H9 (cell line): ENCODE measurements at places on chromosomes 3 and 15. TPM values are rescaled to one million over a fixed set of nuclear protein-coding genes. Genes with fewer than 3 reads are reported as not detected.

GRCh38 chr15:64640146-64640871 is 135.1 kb downstream of the RBPMS2 start:
- peaks cover 16% of the 10 kb centered on the region for H3K36me3 ChIP-seq
- H3K27me3 ChIP-seq, result no peaks in the 10 kb centered on the region
- peaks cover 9% of the 10 kb centered on the region for H3K4me1 ChIP-seq
- DNase-seq, result no peak
- no peak overlapping the region for H3K4me3 ChIP-seq
- H3K27ac ChIP-seq, result no peak overlapping the region

Gene FBXO40
- total RNA-seq, result 0.04 and 0.15 TPM in 2 replicates

DNA sequence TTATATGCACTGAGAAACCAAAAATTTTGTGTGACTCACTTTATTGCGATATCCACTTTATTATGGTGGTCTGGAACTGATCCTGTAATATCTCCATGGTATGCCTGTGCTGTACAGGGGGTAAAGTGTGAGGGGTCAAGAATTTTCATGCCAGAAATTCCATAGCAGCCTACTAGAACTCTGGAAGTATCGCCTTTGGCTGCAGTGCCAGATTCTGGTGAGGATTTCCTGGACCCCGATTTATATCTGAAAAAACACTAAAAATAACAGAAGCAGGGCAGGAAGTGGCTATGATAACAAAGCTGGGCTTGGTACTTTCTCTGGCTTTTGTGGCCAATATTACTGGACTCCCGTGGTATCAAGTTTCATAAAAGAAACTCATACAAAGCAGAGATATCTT is 36.4 kb downstream of the CCDC80 start:
- H3K27me3 ChIP-seq, result no peaks in the 10 kb centered on the region
- H3K36me3 ChIP-seq, result no peaks in the 10 kb centered on the region
- no peak for DNase-seq
- no peaks in the 10 kb centered on the region for H3K4me1 ChIP-seq
- no peak overlapping the region for H3K4me3 ChIP-seq

Gene PCOLCE2
- total RNA-seq, result 6.8 and 9.2 TPM in 2 replicates

Gene CCDC50
- total RNA-seq, result 20.7 and 21.0 TPM in 2 replicates

DNA sequence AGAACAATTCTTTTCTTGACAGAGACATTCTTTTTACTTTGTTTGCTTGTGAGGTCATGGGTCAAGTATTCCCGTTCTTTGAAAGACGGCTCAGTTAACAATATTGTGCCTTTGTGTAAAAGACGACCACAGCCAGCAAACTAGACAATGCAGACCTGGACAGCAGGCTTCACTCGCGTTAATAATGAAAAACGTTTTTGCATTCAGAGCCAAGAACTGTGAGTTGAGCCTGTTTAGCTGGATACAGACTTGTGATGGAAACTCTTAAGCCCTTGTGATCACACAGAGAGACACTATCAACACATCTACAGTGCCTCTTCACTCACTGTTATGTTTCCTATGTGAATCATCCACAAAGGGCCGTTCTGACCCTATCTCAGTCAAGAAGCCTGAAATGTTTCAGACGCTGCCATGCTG is 37.3 kb upstream of the CMTM7 start:
- no peaks in the 10 kb centered on the region for H3K27me3 ChIP-seq
- H3K36me3 ChIP-seq, result peaks cover 5% of the 10 kb centered on the region; the same call in 1 of the 2 replicates
- H3K4me1 ChIP-seq, result peaks cover 3% of the 10 kb centered on the region
- DNase-seq, result no peak
- no peak overlapping the region for H3K4me3 ChIP-seq

Gene KCNAB1
- 3.7 and 5.2 TPM in 2 replicates for total RNA-seq

DNA sequence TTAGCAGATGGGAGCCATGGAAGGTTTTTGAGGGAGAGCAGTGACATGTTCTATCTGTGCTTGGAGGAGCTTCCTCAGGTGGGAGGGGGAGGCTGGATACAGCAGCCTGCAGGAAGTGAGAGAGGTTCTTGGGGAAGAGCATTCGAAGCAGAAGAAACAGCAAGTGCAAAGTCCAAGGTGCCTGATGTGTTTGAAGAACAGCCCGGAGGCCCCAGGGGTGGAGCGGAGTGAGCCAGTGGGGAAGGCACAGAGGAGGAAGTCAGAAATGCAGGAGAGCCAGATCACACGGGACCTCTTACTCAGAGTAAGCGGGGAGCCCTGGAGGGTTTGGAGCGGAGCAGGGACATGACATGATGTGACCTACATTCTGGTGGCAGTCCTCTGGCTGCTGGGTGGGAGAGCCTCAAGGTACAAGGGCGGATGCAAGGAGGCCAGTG is 10.8 kb downstream of the ITGA11 start:
- no peaks in the 10 kb centered on the region for H3K27me3 ChIP-seq
- no peak overlapping the region for H3K27ac ChIP-seq
- no peak overlapping the region for H3K4me3 ChIP-seq
- H3K4me1 ChIP-seq, result peaks cover 5% of the 10 kb centered on the region; the same call in 1 of the 2 replicates

GRCh38 chr3:9779721-9780457 is 10.1 kb upstream of the CAMK1 start:
- H3K27ac ChIP-seq, result no peak overlapping the region
- H3K4me1 ChIP-seq, result no peaks in the 10 kb centered on the region
- DNase-seq, result no peak
- H3K27me3 ChIP-seq, result no peaks in the 10 kb centered on the region; the same call in 1 of the 2 replicates

Gene CHRD
- 1.8 and 1.9 TPM in 2 replicates for total RNA-seq

Gene GP9
- total RNA-seq, result not detected in 2 replicates

Gene GASK1A
- total RNA-seq, result 5.3 and 5.4 TPM in 2 replicates

Gene ZNF502
- total RNA-seq, result not detected in 2 replicates

Gene MYH15
- total RNA-seq, result 0.07 and 0.13 TPM in 2 replicates

Gene CYP1A2
- total RNA-seq, result not detected in 2 replicates

Gene AMIGO3
- 3.0 and 3.8 TPM in 2 replicates for total RNA-seq

- no peaks in the 10 kb centered on the region for H3K4me1 ChIP-seq
- H3K36me3 ChIP-seq, result no peaks in the 10 kb centered on the region
- H3K27me3 ChIP-seq, result no peaks in the 10 kb centered on the region
Observed at GRCh38 chr15:86948719-86949118, 869.0 kb downstream of the AGBL1 start.

Gene TRIM59
- total RNA-seq, result 44.9 and 47.6 TPM in 2 replicates

DNA sequence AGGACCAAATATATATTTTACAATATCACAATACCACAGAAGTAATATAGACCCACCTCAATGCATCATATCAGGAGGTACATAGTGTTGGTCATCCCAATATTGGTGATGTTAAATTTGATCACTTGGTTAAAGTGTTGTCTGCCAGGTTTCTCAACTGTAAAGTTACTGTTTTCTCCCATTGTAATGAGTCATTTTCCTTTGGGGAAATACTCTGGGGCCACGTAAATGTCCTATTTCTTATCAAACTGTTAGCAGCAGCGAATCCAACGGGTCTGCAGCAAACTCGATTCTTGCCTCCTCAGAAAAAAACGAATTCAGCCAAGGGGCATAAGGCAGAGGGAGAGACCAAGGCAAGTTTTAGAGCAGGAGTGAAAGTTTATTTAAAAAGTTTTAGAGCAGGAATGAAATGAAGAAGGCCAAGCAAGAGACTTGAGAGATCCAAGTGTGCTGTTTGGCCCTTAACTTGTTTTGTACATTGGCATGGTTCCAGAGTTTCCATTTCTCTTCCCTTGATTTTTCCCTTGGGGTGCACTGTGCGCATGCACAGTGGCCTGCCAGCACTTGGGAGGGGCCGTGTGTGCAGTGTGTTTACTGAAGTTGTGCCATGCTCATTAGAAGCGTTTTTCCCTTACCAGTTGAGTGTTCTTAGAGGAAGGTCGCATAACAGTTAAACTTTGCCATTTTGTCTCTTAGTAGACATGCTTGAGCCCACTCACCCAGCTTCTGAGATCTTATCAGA is 512.5 kb downstream of the AGBL1 start:
- no peak for DNase-seq
- H3K27ac ChIP-seq, result no peak overlapping the region
- no peak overlapping the region for H3K4me3 ChIP-seq
- no peaks in the 10 kb centered on the region for H3K27me3 ChIP-seq

DNA sequence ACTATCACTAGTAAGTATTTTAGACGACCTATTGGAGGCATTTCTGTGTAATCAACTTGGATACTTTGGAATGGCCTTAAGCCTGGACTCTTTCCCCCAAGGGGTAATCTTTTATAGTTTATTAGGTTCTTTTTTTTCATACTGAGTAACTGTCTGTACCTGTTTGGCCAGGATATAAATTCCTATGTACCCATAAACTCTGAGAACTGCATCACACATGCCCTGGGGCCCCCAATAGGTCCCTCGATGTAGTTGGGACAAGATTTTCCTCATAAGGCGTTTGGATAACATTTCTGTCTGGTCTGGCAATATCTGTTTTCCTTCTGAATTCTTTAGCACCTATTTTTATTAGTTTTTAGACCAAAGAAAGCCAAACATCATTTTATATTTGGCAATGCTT is 86.4 kb upstream of the WNT7A start:
- no peak for DNase-seq
- H3K4me3 ChIP-seq, result no peak overlapping the region
- H3K36me3 ChIP-seq, result no peaks in the 10 kb centered on the region
- no peak overlapping the region for H3K27ac ChIP-seq
- no peaks in the 10 kb centered on the region for H3K27me3 ChIP-seq

DNA sequence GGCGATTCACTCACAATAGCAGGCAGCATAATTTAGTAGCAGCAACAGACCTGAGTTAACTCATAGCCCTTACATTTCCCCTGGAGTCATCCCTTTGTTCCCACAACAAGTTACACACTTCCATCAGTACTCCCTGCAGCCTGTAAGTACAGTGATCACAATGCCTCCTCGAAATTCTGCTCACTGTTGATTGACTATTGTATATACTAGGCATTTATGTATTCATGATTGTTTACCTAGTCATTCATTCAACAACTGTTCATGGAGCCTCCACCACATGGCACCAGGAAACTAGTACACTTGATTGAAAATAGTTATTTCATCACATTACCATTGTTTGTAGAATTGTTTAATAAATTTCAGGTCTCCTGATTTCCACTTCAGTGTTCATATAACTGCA is 71.4 kb upstream of the P3H2 start:
- DNase-seq, result no peak
- H3K36me3 ChIP-seq, result no peaks in the 10 kb centered on the region
- H3K4me3 ChIP-seq, result no peak overlapping the region
- H3K27ac ChIP-seq, result no peak overlapping the region
- H3K4me1 ChIP-seq, result no peaks in the 10 kb centered on the region
- no peaks in the 10 kb centered on the region; the same call in none of the 2 replicates for H3K27me3 ChIP-seq

GRCh38 chr3:123692041-123692440 is 107.2 kb upstream of the HACD2 start:
- H3K36me3 ChIP-seq, result no peaks in the 10 kb centered on the region
- no peak overlapping the region for H3K4me3 ChIP-seq
- no peak for DNase-seq
- H3K27me3 ChIP-seq, result no peaks in the 10 kb centered on the region

DNA sequence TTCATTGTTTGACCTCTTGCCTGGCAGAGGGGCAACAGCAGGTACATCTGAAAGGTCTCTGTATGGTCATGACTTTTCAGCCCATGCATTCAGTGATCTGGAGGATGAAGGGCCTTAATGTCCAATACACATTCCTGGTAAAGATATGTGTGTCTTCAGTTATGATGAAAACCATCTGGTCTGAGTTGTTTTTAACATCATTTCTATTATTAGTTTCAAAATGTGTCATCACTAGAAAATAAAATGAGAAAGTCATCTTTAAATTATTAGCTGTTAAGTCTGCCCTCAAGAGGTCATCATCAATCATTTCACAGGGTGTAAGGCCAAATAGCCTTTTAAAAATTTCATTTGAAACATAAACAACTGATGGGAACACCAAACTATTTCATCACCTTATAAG is 92.1 kb upstream of the PLSCR4 start:
- no peaks in the 10 kb centered on the region for H3K27me3 ChIP-seq
- no peak overlapping the region for H3K27ac ChIP-seq
- H3K4me3 ChIP-seq, result no peak overlapping the region
- H3K36me3 ChIP-seq, result no peaks in the 10 kb centered on the region
- DNase-seq, result no peak

Gene CELSR3
- 23.5 and 23.9 TPM in 2 replicates for total RNA-seq

- no peaks in the 10 kb centered on the region; the same call in 1 of the 2 replicates for H3K4me1 ChIP-seq
- H3K36me3 ChIP-seq, result no peaks in the 10 kb centered on the region
- no peak for DNase-seq
- no peak overlapping the region for H3K27ac ChIP-seq
- no peak overlapping the region for H3K4me3 ChIP-seq
Observed at GRCh38 chr3:25007974-25008658, 419.9 kb upstream of the RARB start.

- H3K4me1 ChIP-seq, result peaks cover under 1% of the 10 kb centered on the region; the same call in 1 of the 2 replicates
- H3K4me3 ChIP-seq, result no peak overlapping the region
Observed at GRCh38 chr15:92400573-92400972, 6.9 kb downstream of the ST8SIA2 start.

- H3K36me3 ChIP-seq, result peaks cover 20% of the 10 kb centered on the region
- no peak overlapping the region for H3K4me3 ChIP-seq
- H3K27ac ChIP-seq, result no peak overlapping the region
Observed at GRCh38 chr3:8816106-8816505, 46.7 kb upstream of the OXTR start.

Gene RAMAC
- 35.8 and 35.9 TPM in 2 replicates for total RNA-seq

- H3K4me1 ChIP-seq, result no peaks in the 10 kb centered on the region; the same call in 1 of the 2 replicates
- H3K4me3 ChIP-seq, result no peak overlapping the region
- H3K27ac ChIP-seq, result no peak overlapping the region
- H3K36me3 ChIP-seq, result no peaks in the 10 kb centered on the region
- no peaks in the 10 kb centered on the region for H3K27me3 ChIP-seq
Observed at GRCh38 chr3:4738737-4739274, 240.4 kb upstream of the BHLHE40 start.

DNA sequence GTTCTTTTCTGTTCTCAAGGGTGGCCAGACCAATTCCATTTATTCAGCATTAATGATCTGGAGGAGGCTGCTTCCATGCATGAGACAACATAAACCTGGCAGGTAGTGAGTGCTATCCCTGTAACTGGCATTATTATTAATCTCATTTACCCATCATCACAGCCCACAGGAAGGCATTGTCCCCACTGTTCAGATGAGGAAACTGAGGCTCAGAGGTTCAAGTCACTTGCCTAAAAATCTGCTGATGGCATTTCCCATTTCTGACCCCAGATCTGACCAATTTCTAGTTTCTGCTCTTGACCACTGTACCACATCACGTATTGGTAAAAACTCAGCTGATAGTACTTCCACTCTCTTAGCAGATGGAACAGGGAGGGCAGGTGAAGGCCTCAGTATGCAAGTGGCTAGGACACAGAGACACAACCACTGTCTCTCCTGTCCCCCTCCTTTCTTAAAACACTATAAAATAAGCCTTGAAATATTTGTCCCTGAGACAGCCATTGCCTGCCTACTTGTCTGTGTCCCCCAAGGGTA is 36.1 kb downstream of the TRANK1 start:
- H3K4me1 ChIP-seq, result no peaks in the 10 kb centered on the region; the same call in 1 of the 2 replicates
- no peaks in the 10 kb centered on the region for H3K27me3 ChIP-seq
- no peak for DNase-seq
- no peaks in the 10 kb centered on the region for H3K36me3 ChIP-seq
- no peak overlapping the region for H3K27ac ChIP-seq
- H3K4me3 ChIP-seq, result no peak overlapping the region

- H3K4me3 ChIP-seq, result no peak overlapping the region
- no peaks in the 10 kb centered on the region for H3K27me3 ChIP-seq
- DNase-seq, result no peak
Observed at GRCh38 chr3:117150628-117151027, 441.0 kb downstream of the TUSC7 start.

Gene NEK10
- 0.66 and 0.97 TPM in 2 replicates for total RNA-seq
